ENCODE measurements at places on chromosomes 1 and 21. TPM values are rescaled to one million over a fixed set of nuclear protein-coding genes. Genes with fewer than 3 reads are reported as not detected.

GRCh38 chr1:244614879-244615278 is 38.0 kb upstream of the DESI2 start:
- DNase-seq = no peak

DNA sequence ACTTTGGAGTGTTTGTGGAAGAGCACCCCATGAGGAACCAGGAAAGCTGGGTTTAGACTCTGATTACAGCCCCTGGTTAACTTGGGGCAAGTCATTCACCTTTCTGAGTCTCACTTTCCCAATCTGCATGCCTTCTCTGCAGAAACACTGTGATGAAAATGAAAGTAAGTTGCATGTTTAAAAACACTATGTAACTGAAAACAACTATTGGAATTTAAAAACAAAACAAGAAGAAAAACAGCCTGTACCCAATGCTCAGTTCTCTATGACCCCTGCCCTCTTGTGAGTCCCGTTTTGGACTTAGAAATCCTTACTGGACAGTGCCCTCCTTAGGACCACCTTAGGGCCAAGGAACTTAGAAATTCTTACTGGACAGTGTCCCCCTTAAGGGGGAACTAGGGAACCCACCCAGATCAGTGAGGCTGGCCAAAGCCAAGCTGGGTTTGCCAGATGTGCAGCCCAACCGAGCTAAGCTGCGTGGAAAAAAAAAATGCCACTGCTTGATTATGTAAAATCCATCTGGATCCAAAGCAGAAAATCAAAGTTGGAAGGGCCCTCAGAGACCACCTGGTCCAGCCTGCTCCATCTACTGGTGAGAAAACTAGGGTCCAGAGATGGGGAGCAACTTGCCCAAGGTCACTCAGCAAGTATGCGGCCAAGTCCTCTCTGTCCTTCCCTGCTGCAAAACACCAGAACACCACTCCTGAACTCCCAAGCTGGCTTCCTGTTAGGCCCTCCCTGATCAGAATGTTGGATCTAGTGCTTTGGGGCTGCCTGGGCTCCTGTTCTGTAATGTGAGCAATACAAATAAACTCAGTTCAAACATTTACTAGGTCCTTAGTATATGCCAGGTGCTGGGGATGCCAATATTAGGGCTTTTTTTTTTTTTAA is 77.7 kb downstream of the MRPL37 start:
- DNase-seq = peak; percentile 90

DNA sequence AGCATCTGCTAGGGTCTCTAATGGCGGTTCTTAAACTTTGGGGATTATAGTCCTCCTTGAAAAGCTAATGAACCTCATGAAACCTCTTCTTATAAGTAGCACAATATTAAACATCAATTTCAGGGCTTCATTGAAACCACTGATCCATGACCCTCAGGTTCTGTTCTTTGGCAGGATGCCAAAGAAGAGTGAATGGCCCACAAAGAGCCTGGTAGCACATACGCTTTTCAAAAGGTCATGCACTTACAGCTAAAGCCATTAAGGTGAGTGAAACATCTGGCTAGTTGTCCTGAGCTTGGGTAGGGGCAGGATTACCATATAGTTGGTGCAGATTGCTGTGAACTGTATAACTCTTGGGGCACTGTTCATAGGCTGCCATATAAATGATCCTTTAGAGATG is 42.3 kb downstream of the MDM4 start:
- DNase-seq = no peak

DNA sequence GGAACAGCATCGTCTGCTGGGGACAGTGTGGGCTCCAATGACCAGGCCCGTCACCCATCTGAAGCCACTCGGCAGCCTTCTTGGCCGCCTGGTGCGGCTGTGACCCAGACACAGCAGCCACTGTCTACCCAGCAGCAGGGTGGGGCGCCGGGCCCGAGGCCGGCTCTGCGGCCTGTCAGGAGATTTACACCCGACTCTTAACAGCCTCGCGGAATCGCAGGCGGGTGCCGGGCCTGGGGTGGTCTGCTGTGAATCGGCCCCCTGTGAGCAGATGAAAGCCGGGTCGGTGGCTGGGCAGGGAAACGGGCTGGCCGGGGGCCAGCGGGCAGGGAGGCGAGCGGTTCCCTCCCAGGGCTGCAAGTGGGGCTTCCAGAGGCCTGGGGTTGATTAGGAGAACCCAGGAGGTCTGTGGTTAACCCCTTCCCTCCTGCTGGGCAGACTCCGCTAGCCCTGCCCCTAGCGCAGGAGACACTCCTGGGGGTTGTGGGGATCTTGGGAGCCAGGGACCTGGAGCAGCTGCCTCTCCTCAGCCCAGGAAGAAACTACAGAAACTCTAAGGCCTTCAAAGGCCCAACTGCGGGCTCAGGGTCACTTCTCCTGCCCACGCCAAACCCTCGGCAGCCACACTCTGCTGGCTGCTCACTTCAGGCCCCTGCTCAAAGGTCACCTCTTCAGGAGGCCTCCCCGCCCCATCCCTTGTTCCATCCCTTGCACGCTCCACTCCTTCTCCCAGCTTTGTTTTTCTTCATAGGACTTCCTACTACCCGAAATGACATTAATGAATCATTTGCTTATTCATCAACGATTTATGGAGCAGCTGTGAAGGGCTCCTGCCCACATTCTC is 15.6 kb downstream of the RUNX3 start:
- no peak for DNase-seq

DNA sequence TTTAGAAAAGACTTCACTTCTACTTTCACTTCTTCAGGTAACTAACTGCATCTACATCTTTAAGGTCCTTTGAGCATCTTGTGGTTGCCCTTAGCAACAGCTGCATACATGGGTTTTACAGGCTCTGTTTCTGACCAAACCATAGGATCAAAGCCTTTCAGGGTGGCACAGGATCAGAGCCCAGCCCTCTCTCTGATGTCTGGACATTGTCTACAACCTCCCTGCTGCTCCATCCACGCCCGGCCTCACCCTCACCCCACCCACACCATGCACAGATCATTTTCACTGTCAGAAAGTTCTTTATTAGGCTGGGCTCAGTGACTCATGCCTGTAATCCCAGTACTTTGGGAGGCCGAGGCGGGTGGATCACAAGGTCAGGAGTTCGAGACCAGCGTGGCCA is 5.2 kb downstream of the NCF2 start:
- DNase-seq = peak; percentile 83

Gene FAM110D
- total RNA-seq = 1.1 TPM

Gene KRTAP21-2
- total RNA-seq = not detected

- DNase-seq = no peak
Measured at GRCh38 chr1:196660852-196661251, 9.0 kb downstream of the CFH start.

DNA sequence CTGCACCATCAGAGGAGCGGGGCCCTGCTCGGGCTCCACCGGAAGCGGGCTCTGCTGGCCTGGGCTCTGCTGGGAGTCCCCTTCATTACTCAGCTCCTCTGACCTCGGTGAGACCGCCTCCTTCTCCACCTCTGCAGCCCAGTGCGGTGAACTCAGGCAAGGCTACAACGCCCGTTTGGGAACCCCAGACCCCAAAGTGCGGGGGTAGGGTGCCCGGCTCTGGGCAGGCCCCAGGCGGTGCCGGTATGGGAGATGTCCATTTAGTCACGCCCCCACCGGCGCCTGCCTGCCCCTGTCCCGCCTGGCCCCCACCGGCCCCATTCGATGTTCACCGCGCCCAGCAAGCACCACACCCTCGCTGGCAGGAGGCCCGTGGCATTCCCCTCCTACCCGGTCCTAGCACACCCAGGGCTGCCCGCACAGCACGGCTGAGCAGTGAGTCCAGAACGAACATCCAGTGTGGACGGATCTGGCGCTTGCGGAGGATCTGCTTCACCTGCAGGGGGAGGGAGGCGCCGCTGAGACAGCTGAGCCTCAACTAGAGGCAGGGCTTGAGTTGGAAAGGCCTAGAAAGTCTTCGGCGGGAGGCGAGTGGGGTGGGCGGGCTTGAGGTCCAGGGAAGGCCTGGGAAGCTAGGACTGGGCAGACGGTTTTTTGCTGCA is 10.0 kb downstream of the MAP3K6 start:
- DNase-seq = no peak

Gene ADORA1
- 1.1 TPM for total RNA-seq

DNA sequence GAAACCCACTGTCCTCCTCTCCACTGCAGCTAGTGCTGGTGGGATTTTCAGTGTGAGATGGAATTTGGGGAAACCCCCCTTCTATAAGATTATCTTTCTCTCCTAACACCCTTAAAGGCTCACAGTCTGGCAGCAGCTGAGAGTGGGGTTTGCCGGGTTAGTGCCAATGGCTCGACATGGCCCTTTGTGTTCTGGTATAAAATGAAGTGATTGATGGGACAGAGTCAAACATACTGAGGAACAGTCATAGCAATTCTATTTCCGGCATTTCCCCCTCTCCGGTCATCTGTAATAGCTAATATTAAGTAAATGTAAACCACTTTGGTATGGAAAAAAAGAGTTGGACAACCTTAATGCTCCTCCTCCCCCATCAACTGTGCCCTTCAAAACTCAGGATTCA is 37.6 kb downstream of the TFF3 start:
- DNase-seq = no peak

- peak; percentile 93 for DNase-seq
Measured at GRCh38 chr21:25735646-25736597, 1.1 kb downstream of the GABPA start.
